Activated gamma-delta T cell treated with anti-CD3 and anti-CD28 coated beads, Interleukin-2, amount 50 U/mL, for 16 hours (primary cell): ENCODE measurements at places on chromosomes 2 and 18.

DNA sequence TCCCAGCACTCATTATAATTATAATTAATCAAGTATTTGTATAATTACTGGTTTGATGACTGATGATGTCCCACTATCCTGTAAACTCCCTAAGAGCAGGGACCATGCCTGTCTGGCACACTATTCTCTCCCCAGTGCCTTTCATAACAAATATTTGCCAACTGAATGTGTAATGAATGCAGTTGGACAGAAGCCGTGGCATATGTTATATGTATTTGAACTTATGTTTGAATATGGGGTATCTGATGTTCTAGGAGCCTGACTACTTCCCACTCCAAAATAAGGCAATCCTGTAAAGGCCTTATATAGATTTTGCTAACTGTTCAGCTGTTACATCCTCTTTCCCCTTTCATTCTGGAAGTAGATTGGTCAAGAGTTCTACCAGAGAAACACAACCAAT, 19.7 kb downstream of the OSBPL6 start:
- no peak for DNase-seq

DNA sequence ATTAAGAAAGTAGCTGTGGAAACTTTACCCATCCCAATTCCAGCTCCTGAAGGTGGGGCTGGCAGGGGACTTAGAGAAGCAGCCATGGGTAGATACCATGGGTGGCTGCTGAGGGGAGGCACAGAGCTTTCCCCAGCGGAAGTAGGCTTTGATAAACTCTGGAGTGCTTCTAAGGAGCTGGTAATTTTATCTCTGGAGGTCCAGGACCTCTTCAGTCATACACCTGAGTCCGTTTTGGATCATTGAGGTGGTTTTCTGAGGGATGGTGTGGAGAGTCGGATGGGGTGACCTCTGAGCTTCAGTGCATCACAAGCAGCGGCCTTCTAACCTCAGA, 36.7 kb upstream of the BMP10 start:
- no peak for DNase-seq

DNA sequence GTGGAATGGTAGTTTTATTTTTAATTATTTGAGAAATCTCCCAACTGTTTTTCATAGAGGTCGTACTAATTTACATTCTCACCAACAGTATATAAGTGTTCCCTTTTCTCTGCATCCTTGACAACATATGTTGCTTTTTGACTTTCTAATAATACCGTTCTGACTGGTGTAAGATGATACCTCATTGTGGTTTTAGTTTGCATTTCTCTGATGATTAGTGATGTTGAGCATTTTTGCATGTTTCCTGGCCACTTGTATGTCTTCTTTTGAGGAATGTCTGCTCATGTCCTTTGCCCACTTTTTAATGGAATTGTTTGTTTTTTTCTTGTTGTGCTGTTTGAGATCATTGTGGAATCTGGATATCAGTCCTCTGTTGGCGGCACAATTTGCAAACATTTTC, 242.5 kb downstream of the ZNF521 start:
- no peak for DNase-seq

DNA sequence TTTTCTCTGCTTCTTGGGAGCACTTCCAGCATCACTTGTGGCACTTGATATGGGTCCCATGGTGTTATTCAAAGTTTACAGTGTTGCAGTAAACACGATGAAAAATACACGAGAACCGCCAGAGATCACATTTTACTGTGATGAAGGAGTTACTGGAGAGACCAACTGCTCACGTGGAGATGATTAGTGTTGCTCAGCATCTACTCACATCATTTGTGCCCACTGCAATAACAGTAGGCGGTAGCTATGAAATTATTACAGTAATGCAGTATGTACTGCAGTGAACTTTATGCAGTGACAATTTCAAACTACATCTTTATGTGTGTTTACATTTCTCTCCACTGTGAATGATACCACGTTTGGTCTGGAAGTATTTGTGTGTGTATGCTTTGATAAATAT, 93.5 kb downstream of the SLC4A3 start:
- no peak for DNase-seq

GRCh38 chr2:238771218-238771617, 76.7 kb upstream of the TWIST2 start:
- no peak for DNase-seq

DNA sequence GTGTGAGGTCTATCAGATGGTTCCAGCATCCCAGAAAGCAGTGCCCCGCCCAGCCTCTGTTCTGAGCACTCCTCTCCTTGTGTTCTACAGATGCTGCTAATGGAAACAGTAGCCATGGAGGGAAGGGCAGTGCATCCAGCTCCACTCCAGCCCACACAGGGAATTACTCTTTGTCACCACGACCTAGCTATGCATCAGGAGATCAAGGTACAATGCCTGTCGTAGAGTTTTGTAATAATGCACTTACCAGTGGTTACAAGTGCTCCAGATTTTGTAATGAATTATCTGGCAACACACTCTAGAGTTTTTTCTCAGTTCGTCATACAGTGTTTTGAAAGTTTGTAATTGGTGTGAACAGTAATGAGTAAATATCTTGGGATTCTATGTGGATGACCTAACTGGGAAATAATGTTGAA, 161.1 kb downstream of the ESCO1 start:
- no peak for DNase-seq

DNA sequence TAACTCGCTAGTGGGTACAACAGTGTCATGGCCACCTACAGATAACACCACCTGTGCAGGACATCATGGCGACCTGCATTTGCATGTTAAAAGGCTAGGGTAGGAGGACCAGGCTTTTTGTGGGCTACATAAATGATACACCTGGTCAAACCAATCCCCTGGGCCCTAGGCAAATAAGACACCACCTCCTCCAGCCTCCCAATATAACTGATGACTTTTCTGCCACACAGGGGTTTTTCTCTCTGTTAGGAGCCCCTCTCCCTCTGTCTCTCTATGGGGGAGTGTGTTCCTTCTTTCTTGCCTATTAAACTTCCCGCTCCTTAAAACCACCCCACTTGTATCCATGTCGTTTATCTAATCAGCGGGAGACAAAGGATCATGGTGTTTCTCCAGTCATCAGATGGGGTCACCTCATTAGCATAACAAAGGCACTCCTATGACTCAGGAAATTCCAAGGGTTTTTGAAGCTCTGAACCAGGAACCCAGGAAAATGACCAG, 10.8 kb upstream of the BUB1 start:
- no peak for DNase-seq

DNA sequence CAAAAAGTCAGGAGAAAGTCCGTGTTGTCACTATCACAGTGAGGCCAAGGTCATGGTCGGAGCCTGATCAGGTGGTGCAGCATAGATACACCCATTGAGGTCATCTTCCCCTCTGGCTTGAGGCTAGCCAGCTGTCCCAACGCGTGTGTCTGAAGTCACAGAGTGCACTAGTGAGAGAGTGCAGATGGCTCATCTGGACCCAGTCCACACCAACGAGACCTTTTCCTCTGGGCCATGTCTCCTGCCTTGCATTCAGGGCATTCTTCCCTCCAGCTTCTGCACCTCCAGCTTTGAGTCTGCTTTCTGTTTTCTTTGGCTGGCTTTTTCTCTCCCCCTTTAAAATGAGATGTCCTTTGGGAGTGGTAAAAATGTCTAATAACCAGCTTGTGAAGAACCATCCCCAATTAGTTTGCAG, 146.9 kb downstream of the TDRD15 start:
- DNase-seq: no peak
